ENCODE measurements at places on chromosomes 7 and 10.

- DNase-seq: no peak
These were observed 1.1 kb upstream of the ZC3HAV1L start for GRCh38 chr7:139036901-139037300.

DNA sequence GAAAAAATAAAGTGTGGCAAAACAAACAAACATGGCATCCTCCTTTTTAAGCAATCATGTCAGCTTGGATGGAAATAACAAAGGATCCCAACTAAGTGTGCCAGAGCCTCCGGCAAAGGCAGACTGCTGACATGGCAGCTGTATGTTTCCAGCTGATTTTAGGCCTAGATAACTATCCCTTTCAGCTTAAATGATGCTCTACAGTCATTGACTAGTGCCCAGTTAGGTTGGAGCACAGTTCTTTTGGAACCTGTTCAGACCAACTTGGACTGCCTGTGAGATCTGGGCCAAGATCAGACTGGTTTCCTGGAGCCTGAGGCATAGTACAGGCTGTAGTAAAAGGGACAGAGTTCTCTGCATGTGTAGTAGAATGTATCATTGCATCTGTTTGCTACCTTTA lies 128.7 kb downstream of the DYNC1I1 start:
- DNase-seq: no peak

DNA sequence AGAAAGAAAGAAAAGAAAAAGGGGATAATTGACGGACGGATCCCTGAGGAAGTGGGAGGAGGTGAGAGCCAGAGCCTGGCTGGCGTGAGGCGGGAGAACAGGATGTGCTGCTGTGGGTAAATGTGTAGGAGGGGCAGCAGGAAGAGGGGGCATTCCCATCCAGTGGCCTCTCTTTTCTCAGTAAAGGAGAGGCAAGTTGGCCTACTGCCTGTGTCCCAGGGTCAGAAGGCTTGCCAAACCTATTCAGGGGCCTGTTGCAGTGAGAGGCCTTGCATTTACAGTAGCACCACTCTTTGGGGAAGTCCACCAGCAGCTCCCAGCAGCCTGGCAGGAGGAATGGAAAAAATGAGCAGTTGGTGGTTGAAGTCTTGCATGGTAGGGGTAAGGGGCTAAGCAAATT lies 26.6 kb upstream of the ASCC1 start:
- DNase-seq: no peak

DNA sequence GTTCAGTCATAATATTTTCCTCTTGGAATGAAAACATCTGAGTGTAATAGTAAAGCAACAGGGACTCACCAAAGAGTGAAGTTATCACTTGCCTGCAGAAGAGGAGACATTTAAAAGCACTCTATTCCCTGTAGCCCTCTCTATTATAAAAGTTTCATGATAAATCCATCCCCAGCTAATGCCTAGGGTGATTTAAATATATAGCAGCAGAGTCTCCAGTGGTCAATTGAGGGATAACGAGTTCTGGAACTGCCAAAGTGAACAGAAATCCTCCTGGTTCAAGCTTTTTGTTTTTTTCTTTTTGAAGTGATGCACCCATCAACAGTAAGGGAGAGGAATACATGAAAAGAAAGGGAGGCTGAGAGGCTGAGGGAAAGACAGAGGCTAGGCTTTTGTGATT lies 87.3 kb downstream of the EVX1 start:
- no peak for DNase-seq

- DNase-seq: peak; percentile 91
These were observed 86.2 kb upstream of the ANLN start for GRCh38 chr7:36303202-36304098.

DNA sequence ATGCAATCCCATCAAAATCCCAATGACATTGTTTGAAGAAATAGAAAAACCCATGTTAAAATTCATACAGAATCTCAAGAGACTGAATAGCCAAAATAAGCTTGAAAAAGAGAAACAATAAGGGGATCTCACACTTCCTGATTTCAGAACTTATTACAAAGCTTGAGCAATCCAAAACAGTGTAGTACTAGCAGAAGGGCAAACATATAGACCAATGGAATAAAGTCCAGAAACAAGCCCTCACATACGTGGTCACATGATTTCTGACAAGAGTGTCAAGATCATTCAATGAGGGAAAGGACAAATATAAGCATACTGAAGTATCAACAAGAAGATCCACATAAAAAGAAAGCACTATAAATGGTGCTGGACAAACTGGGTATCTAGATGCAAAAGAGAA lies 31.9 kb downstream of the MICU1 start:
- no peak for DNase-seq

- DNase-seq: no peak
These were observed 278.1 kb upstream of the NRP1 start for GRCh38 chr10:33612551-33612950.

DNA sequence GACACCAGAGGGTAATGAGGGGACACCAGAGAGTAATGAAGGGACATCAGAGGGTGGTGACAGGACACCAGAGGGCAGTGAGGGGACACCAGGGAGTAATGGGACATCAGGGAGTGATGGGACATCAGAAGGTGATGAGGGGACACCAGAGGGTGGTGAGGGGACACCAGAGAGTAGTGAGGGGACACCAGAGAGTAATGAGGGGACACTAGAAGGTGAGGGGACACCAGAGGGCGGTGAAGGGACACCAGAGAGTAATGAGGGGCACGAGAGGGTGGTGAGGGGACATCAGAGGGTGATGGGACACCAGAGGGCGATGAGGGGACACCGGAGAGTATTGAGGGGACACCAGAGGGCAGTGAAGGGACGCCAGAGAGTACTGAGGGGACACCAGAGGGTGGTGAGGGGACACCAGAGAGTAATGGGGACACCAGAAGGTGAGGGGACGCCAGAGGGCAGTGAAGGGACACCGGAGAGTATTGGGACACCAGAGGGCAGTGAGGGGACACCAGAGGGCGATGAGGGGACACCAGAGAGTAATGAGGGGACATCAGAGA lies 10.6 kb downstream of the NACAD start:
- no peak for DNase-seq

GRCh38 chr10:129765664-129766550 lies 198.2 kb downstream of the EBF3 start:
- DNase-seq: no peak

DNA sequence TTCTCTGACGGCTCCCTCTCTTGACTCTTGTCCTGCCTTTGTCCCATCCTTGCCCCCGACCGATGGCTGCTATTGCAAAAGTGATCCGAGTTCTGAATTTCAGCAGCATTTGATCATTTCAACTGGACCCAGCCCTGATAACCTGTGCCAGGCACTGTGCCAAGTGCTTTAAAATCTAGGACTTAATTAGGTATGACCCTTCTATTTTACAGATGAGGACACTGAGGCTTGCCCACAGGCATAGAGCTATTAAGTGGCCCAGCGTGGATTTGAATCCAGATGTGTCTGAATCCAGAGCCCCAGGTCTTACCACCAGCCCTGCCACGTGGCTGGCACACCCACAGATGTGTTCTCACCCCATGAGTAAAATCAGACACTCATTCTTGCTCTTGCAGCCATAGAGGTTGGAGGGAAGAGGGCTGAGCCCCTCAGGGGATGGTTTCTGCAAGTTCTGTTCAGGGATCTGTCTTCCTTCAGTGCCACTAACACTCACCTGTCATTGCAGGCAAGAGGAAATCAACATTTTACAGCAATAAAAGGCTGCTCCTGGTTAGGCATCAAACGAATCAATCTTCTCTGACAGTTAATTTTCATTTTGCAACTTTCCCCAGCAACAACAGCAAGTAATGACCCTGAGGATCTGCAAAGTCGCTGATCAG lies 101.2 kb downstream of the GRID1 start:
- DNase-seq: no peak

DNA sequence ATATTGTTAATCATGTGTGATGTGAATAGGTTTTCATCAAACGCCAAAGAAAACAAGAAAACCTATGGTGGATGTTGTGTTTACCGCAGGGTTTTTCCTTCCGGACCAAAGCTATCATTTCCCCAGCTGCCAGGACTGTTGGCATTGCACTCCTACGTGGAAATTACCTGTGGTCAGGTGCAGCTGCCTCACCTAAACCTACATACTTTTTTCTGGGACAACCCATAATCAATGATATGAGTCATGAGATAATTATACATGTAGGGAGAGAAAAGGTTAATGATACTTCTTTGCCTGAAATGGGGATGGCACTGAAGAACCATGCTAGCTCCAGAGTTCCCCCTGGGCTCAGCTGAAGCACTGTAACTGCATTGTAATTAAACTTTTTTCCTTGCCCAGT lies 223.6 kb upstream of the SEMA3E start:
- DNase-seq: peak; percentile 83

DNA sequence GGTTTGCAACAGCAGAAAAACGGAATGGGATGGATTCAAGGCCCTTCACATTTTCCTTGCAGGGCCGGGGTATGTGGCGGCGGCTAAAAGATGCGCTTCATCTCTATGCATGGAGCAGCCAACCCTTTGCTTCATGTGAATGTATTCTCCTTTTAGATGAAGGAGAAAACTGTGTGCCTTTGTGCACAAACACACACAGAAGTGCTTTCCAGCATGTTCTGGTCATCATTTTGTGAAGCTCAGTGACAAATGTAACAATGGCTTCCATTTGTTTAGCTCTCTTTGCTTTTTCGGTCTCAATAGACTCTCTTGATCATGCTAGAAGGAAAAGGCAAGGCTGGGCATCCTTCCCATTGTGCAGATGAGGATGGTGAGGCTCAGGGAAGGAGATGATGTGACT lies 161.7 kb upstream of the MKI67 start:
- DNase-seq: no peak

- DNase-seq: no peak
These were observed 36.3 kb downstream of the SMNDC1 start for GRCh38 chr10:110268442-110268841.

DNA sequence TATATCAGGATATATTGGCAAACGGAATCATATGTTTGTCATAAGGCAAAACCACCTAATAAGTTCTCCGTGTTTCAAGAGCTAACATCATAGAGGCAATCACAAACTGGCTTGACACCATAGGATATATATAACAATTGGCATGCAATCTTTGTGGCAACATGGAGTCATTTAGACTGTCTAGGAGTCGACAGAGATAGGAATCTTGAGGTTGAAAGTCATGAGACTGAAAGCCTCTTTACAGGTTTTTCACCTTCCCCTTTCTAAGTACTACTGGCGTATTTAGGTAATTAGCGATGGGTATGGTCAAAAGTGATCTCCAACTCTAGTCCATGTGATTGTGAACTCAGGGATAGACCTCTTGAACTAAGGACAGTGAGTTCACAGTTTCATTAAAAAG lies 63.7 kb downstream of the THSD7A start:
- no peak for DNase-seq

GRCh38 chr10:96495544-96495943 lies 18.2 kb downstream of the TLL2 start:
- DNase-seq: no peak

Data from NCI-H2081 (cell line).